CD4-positive, alpha-beta T cell treated with Interleukin-10 for 1 hour (primary cell): ENCODE measurements at places on chromosomes 4 and X.

DNA sequence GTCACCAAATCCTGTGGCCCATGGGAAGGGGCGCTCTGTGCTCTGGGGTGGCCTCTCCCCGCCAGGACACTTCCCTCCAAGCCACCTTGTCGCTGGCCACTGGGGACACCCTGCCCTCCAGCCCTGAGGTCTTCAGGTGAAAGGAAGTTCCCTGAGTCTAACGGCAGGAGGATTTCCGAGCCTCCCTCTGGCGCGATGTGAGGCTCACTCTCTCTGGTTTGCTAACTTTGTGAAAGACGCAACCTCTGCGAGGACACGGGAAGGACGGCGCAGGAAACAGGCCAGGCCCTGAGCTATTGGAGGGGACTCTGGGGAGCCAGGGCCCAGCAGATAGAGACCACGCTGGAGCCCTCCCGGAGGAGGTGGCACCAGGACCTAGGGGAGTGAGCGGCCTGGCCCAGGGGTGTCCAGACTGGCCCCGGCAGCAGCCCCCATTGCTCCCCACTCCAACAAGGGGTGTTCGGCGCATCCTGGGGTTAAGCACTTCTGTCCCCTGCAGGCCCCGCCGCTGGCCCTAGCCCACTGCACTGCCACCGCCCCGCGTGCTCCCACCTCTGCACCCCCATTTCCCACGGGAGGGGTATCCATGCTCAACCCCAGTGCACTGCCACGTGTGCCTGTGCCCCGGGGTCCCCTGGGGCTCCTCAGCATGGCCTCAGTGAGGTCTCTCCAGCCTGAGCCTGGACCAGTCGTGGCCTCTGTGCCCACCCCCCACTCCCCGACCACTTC, 72.2 kb upstream of the MXD4 start:
- no peak for DNase-seq

GRCh38 chr4:58175024-58175423, 1064.8 kb upstream of the IGFBP7 start:
- DNase-seq, result no peak

DNA sequence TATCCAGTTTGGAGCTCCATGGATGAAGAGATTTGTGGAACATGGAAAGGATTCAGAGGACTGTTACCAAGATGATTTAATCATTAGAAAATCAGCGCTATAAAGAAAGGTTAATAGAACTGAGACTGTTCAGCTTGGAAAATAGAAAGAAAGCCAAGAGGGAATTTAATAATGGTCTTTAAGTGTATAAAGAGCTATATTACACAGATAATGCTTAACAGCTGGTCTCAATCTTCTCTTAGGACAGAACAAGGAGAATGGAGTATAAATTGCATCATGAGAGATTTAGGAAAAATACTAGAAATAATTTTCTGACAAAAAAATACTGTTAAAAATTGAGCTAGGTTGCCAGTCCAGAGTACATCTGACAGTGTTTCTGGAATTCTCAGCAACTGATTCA, 91.3 kb upstream of the MAGEC2 start:
- DNase-seq, result no peak

GRCh38 chrX:33465137-33465536, 253.8 kb upstream of the DMD start:
- DNase-seq, result no peak

- DNase-seq, result no peak
These were observed 211.9 kb downstream of the AFAP1 start for GRCh38 chr4:7727749-7728148.

- peak; percentile 49 for DNase-seq
These were observed 13.8 kb upstream of the ENOX2 start for GRCh38 chrX:130916636-130917422.

DNA sequence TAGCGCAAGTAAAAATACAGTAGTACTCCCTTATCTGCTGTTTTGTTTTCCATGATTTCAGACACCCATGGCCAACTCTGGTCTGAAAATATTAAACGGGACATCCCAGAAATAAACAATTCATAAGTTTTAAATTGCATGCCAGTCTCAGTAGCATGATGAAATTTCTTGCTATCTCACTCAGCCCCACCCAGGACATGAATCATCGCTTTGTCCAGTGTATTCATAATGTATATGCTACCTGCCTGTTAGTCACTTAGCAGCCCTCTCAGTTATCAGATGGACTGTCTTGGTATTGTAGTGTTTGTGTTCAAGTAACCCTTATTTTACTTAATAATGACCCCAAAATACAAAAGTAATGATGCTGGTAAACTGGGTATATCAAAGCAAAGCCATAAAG, 158.2 kb upstream of the DDIT4L start:
- no peak for DNase-seq

DNA sequence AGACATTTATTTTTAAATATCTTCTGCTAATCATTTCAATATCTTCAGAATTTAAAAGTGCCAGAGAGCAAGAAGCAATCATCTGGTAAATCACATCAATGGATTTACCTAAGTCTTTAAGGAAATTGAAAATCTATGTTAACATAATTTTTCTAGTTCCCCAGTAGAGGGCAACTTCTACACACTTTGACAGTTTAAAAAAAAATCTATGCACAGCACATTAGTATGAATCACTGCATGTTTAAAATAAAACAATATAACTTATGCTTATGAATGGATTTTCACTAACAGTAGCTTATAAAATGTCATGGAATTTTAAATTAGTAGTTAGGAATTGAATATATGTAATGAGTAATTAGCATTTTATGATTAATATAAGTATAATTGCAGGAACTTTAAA, 126.5 kb downstream of the REELD1 start:
- DNase-seq, result no peak

DNA sequence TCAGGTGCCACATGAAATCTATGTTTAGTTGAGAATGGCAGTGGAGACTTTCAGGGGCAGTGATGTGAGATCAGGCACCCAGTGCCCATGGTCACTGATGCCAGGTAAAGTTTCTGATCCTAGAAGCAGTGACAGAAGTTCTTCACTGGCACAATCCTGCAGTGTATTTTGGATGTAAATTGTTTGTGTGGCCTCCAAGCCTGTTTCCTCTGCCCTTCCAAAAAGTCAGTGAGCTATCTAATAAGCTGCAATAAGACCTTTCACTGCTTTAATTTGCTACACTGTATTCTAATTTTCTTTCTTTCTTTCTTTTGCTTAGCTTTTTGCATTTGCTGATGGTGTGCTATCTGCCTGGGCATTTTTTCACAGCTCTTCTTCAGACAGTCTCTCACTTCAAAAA, 1348.6 kb downstream of the ADGRL3 start:
- DNase-seq, result no peak

- DNase-seq, result no peak
These were observed 145.1 kb upstream of the HCCS start for GRCh38 chrX:10966057-10966456.

DNA sequence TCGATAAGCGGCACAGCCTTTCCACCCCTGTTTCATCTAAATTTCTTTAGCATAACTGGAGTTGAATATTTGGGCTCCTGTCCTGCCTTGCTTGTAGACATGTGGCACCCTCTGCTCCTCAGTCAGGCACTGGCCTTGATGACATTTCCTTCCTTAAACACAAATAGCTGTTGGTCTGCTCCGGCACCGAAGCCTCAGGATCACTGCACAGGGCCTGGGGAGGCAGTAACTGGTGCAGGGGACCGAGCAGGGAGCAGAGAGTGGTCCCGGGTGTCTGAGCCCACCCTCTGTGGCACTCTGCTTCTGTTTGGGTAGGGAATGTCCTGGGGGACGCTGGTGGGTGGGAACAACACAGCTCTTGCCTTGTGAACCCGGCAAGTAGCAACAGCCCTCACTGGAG, 13.6 kb downstream of the RGS12 start:
- no peak for DNase-seq

DNA sequence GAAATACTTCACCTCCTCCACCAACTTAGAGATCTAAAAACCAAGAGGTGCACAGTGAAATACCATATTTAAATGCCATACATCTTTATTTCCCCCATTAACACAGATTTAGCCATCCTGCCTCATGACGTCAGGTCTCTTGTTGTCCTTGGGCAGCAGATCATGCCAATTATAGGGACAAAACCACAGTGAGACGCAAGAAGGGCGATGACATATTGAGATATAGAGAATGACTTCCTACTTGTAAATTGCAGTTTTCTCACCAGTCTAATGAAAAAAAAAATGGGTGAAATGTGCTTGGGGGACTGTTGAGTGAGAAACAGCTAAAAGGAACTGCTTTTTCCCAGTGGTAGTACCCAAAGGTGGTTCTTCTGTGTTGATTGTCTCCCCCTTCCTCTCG, 24.3 kb downstream of the RS1 start:
- DNase-seq, result no peak

- no peak for DNase-seq
These were observed 963.2 kb upstream of the PCDH7 start for GRCh38 chr4:29756966-29757365.

DNA sequence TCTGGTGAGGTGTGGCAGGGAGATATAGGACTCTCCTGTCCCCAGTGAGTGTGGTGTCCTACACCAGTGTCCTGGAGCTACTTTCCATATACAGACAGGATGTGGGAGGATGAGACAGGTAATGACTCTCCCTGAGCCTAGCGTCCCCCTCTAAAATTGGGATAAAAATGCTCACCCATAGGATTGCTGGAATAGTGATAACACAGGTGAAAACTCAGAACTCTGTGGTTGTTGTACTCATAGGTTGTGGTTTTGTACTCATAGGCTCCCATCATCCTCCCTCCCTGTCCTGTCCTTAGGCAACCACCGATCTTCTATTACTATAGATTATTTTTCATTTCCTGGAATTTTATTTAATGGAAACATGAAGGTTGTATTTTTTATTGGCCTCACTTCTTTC, 60.7 kb upstream of the NXF3 start:
- no peak for DNase-seq

- DNase-seq, result no peak
These were observed 28.1 kb downstream of the FGF2 start for GRCh38 chr4:122854447-122855352.

GRCh38 chr4:15847746-15848145, 69.6 kb downstream of the CD38 start:
- no peak for DNase-seq

GRCh38 chr4:78885598-78885997, 53.6 kb downstream of the PAQR3 start:
- no peak for DNase-seq

GRCh38 chr4:106245176-106245575, 70.8 kb downstream of the TBCK start:
- no peak for DNase-seq

GRCh38 chrX:24150898-24151297, 1.4 kb downstream of the ZFX start:
- no peak for DNase-seq

GRCh38 chrX:16743604-16744325, 24.4 kb downstream of the SYAP1 start:
- DNase-seq, result no peak

DNA sequence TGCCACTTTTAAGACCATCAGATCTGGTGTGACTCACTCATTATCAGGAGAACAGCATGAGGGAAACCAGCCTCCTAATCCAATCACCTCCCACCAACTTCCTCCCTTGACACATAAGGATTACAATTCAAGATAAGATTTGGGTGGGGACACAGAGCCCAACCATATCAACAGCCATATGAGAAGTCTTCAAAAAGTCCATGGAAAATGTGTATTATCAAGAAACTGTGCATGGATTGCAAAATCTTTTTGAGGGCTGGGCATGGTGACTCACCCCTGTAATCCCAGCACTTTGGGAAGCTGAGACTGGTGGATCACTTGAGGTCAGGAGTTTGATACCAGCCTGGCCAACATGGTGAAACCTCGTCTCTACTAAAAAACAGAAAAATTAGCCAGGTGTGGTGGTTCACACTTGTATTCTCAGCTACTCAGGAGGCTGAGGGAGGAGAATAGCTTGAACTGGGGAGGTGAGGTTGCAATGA, 17.8 kb upstream of the RPL39 start:
- no peak for DNase-seq

GRCh38 chr4:10741961-10742699, 57.6 kb upstream of the CLNK start:
- no peak for DNase-seq

DNA sequence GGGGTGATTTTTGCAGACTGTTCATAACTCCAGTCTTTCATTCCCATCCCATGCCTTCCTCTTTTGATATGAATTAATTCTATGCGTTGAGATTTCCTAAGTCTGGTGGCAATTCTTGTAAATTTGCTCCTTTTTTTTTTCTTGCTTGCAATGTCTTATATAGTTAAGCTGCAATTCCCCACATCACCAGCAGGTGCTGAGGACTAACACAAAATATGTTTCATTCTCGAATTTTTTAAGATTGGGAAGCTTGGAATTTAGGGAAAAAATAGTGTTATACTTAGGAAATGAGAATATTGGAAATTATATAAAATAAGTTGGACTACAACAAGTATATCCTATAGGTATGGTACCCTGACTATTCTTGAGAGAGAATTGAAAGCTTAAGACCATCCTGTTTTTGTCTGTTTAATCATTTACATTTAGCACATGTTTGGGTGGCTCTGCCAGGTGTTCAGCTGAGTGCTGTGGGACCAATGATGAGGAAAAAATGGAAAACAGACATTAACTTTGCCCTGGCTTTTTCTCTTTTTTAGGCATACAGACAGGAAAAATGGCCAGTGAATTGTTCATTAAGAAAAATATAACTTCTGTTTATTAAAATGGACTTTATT, 30.2 kb downstream of the AFF2 start:
- peak; percentile 18 for DNase-seq

GRCh38 chr4:106659371-106659770, 290.8 kb upstream of the GIMD1 start:
- no peak for DNase-seq

DNA sequence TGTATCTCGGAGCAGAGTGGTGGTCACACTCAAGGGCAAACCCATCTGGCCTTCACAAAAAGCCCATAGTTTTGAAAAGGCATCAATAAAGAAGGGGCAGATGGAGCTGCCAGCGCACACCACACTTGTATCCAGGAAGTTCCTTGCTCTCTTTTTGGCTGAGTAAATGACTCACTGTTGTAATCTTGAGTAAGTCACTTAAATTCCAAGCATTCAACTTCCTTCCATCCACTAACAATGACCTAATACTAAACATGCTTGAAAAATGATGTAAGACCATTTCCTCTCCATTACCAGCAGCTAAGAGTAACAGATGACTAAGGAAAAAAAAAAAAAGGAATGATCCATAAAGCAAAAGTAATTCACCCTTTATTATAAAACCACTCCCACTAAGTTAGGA, 32.4 kb upstream of the MYOZ2 start:
- no peak for DNase-seq

GRCh38 chr4:184261246-184261645, 43.6 kb upstream of the ENPP6 start:
- no peak for DNase-seq

DNA sequence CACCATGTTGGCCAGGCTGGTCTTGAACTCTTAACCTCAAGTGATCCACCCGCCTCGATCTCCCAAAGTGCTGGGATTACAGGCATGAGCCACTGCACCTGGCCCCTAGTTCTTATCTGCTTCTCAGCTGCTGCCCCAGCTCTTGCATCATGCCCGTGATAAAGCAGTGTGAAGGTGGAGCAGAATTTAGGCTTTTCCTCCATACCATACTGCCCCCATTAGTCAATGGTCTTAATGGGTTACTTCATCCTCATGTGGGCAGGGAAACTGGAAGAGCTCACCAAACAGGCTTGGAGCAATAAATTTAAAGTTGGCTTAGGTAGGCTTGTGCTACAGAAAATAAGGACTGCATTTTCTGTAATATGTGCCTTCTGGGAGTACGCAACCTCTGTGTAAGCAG, 636.9 kb upstream of the BOD1L1 start:
- DNase-seq, result no peak
